Activated CD8-positive, alpha-beta memory T cell treated with anti-CD3 and anti-CD28 coated beads for 4 hours (primary cell): ENCODE measurements at places on chromosomes 5 and 9.

GRCh38 chr5:14076561-14076960, 66.6 kb upstream of the TRIO start:
- no peak for DNase-seq

GRCh38 chr9:77495834-77496671, 152.1 kb downstream of the GNA14 start:
- DNase-seq: no peak

- no peak for DNase-seq
Observed at GRCh38 chr5:124661317-124662141, 84.9 kb downstream of the ZNF608 start.

- DNase-seq: no peak
Observed at GRCh38 chr9:21836437-21837161, 34.2 kb downstream of the MTAP start.

DNA sequence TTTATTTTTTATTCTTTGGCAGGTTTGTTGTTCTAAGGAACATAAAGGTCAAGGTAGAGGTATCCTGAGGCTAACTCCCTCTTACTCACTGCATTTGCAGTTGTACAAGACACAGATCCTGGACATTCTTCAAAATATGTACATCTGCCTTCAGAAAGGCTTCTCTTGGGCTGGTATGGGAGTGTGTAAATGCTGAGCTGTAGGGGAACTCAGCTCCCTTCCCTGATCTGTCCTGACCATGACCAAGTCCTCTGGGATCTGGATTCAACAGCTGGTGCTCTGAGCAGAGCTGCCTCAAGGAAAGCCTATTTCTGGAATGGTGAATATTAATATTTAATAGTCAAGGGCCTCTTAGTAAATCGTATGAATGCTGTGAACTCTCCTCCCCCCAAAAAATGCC, 117.4 kb downstream of the PRKACG start:
- no peak for DNase-seq

DNA sequence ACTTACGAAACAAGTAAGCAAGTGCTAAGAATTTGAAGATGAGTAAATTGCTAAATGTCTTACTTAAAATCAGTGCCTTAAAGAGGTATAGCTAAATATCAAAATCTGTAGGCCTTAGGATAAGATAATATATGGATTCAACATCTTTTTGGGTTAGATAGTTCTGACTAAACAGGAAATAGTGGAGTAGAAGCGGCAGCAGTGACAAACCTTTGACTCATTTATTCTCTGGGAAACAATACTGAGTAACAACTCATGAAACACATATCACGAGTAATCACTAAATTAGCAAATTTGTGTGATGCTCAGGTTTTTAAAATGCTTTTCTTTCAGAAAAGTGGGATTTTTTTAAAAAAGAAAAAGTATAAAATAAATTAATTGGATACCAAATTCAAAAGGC, 762.1 kb upstream of the TYRP1 start:
- DNase-seq: no peak

GRCh38 chr5:141850244-141850768, 27.9 kb downstream of the PCDH1 start:
- no peak for DNase-seq

DNA sequence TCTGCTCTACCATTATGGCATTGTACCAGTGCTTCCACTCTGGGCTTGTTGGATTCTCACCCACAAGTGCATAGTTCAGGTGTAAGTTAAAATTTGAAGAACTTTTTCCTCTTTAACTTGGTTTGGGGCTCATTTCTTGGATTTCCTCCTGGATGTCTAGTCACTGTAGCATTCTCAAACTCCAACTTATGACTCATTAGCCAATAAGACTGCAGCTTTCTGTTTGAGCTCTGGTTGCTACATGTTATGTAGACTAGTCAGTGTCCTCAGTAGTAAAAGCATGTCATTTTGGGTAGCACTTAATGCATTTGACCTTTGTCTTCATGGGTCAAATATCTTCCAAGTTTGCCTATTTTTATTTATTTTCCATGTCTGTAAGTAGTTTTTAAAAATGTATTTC, 790.8 kb downstream of the BRINP1 start:
- DNase-seq: no peak

DNA sequence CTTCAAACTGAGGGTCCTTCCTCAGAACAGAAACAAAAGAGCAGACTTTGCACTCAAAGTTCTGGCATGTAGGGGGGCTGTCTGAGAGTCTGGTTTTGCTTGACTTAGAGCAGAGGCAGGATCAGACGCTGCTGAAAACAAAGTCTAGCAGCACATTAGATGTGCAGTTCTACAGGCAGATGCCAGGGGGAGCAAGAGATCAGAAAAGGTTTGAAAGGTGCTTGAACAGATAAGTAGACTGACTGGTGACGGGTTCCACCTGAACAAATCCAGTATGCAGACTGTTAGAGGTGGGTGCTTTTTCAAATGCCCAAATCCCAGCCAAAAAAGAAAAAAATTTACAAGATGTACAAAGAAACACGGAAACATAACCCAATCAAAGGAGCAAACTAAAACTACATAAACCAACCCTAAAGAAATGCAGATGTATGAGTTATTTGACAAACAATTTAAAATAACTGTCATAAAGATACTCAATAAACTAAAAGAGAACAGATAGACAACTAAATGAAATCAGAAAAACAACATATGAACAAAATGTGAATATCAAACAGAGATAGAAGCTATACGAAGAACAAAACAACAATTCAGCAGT, 194.7 kb upstream of the FREM1 start:
- no peak for DNase-seq

GRCh38 chr5:151180291-151180690, 22.7 kb upstream of the ANXA6 start:
- DNase-seq: no peak

DNA sequence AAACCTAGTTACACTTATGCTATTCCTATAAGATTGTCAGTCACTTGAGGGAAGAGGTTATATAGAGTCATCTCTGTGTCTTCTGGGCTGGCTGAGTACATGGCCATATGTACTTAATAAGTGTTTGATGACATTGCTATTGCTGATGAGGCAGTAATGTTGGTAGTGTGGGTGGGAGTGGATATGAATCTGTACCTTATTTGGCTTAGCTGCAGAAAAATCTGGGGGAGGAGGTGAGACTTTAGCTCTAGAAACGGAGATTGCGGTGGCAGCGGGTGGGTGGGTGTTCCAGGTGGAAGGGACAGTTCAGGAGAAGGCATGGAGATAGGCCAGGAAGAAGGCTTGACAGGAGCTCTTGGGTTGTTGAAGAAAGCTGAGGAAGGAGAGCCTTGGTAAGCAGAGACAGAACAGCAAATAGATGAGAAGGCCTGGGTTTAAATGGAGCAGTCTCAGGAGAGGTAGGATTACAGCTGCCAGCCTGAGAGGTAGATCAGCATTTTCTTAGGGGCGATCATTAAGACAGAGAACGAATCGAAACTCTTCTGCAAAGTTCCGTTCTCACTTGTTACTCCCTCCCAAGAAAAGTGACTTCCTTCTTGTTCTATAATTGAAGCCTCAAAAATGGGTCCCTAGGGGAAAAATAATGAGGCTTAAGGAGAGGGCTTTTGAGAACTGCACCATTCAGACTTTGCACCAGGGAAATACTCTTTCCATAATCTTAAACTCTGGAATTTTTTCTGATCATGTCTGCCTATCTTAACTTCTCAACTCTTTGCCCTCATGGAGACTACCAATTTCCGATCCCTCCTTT, 160.5 kb downstream of the UNC13B start:
- no peak for DNase-seq

GRCh38 chr5:159826351-159827214, 89.7 kb upstream of the ADRA1B start:
- no peak for DNase-seq

GRCh38 chr9:110891760-110892159, 146.5 kb downstream of the LPAR1 start:
- no peak for DNase-seq

DNA sequence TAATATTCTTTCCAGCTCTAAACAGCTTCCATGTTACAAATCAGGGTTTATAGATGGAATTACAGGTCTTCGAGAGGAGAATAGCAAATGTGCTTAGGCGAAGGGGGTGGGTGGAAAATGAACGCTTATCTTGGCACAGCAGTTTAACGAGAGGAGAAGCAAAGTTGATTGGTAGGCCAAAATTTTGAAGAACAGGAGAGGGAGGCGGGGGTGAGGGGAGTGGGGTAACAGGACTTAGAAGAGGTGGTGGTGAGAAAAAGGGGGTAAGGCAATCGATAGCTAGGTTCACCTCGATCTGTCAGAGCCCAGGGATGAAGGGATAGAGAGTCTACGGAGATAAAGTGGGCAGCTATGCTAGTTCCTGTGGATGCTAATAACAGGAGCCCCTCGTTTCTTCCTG, 764 bp downstream of the ANKRA2 start:
- no peak for DNase-seq

DNA sequence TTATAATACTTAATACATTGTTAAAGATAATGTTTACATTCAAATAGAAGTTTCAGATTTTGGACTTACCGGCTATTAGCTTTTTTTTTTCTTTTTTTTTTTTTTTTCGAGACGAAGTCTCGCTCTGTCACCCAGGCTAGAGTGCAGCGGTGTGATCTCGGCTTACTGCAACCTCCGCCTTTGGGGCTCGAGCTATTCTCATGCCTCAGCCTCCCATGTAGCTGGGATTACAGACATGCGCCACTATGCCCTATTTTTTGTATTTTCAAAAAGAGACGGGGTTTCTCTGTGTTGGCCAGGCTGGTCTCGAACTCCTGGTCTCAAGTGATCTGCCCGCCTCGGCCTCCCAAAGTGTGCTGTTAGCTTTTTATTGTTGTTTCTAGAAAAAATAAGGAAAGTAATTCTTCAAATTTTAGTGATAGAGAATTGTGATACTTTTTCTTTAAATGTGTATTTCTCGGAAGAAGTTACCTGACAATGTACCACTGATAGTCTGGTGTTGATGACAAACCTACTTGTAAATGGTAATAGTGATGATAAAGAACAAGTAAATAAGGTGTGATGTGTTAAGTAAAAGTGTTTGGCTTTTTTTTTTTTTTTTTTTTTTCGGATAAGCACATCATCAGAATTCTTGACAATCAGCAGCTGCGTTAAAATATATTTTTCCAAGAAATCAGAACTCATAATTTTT, 2.7 kb downstream of the CDC42SE2 start:
- no peak for DNase-seq

- DNase-seq: no peak
Observed at GRCh38 chr9:22649384-22649783, 202.8 kb downstream of the DMRTA1 start.
